ENCODE measurements at places on chromosomes 4 and X. TPM values are rescaled to one million over a fixed set of nuclear protein-coding genes. Genes with fewer than 3 reads are reported as not detected.

DNA sequence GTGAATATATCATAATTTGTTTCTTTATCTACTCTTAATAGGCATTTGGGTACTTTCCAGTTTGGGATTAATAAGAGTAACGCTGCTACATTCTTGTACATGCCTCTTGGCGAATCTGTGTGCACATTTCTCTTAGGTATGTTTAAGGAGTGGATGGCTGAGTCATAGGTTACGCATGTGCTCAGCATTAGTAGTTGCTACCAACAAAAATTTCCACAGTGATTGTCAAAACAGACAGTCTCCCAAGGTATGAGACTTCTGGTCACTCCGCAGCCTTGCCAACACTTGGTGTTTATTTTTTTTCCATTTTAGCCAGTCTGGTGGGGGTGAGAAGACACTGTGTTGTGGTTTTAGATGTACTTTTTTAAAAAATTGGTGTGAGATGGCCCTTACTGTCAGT, 44.6 kb downstream of the FGFBP1 start:
- DNase-seq = no peak

The RBM3 gene
- total RNA-seq = 169 TPM

DNA sequence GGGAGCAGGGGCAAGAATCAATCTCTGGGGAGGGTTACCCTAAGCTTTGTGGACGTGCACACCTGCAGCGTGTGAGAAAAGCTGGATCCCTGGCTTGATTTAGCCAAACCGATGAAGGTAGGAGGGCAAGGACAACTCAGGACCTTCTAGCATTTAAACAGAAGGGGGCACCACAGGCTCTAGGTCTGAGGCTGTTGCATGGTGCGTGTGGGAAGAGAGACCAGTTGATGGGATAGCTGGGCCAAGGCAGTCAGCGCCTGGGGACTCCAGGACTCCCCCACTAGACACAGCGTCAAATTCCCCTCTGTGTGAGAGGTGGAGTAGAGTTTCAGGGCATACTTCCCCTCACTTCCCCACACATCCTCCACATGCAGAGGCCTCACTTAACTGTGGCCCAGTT, 4.3 kb downstream of the GABRQ start:
- DNase-seq = no peak

The ZNF732 gene
- 0.14 TPM for total RNA-seq

DNA sequence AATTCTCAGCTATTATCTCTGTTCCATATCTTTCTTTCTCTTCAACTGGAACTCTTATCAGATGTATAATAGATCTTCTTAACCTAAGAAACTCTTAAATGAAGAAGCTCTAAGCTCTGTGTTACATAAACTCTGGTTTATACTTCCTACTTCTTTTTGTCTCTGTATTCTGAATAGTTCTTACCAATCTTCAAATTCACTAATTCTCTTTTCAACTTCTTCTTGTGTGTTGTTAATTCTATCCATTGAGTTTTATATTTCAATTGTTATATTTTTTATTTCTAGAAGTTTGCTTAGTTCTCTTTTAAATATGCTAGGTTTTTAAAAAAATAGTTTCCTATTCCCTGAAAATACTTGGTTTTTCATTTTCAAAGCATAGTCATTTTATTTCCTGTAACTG, 13.2 kb upstream of the MMAA start:
- no peak for DNase-seq

DNA sequence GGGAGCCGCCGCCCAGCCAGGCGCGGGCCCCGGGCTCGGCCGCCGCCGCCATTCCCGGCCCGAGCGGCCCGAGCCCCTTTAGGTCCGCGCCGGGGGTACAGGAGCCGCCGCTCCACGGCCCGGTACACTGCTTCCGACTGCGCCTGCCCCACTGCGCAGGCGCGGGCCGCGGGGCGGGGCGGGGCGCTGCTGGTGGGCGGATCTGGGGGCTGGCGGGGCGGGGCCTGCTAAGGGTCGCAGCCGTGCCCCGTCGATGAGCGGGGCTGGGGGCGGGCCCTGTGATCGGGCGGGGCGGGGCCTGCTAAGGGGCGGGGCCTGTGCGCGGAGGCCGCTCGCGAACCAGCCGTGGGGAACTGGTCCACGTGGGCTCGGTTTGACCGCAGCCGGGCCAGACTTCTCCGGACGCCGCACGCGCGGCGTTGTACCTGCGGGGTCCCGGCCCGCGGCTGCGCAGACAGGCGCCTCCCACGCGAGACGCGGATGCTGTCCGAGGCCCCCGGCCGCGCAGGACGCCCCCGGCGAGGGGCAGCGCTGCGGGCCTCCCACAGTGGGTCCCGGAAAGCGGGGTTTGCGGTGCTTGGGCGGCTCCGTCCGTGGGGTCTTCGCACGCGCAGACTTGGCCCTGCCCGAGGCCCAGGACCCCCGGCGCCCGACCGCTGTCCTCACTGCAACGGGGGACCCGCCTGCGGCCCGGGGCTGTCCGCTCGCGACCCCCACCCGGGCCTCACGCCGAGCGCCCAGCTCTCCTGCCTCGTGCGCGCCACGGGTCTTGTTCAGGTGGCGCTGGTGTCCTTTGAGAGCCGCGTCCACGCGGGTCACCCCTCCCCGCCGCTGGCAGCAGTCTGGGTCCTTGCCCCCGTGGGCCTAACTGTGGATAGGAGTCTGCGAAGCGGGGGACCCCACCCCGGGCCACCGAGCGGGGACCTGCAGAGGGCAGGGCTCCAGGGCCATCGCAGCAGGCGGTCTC, at the start of gene DGKQ:
Gene DGKQ (minus strand): TSS at position 139 of the 967 bp plus-strand sequence. CDS start 87 bp downstream, at position 52.
- DNase-seq = peak; percentile 81

The MSL3 gene
- 13.4 TPM for total RNA-seq

- no peak for DNase-seq
Observed at GRCh38 chr4:121706595-121707021, 9.8 kb upstream of the ANXA5 start.

DNA sequence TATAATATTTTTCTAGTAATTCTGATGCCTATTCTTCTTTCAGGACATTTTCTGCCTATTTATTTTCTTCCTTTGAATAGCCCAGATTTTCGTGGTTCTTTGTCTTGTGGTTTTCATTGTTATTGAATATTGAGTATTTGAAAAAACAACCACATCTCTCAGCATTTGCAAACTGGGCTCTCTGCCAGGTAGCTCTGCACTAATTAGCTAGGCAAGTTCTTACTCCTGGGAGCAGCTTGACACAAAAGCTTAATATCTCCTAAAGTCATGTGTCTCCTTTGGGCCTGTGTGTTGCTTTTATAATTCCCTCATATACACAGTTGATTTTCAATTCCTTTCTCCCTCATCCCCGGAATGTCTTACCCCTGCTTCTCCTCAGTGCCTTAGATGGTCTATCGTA, 413.5 kb upstream of the GRIA3 start:
- DNase-seq = no peak

DNA sequence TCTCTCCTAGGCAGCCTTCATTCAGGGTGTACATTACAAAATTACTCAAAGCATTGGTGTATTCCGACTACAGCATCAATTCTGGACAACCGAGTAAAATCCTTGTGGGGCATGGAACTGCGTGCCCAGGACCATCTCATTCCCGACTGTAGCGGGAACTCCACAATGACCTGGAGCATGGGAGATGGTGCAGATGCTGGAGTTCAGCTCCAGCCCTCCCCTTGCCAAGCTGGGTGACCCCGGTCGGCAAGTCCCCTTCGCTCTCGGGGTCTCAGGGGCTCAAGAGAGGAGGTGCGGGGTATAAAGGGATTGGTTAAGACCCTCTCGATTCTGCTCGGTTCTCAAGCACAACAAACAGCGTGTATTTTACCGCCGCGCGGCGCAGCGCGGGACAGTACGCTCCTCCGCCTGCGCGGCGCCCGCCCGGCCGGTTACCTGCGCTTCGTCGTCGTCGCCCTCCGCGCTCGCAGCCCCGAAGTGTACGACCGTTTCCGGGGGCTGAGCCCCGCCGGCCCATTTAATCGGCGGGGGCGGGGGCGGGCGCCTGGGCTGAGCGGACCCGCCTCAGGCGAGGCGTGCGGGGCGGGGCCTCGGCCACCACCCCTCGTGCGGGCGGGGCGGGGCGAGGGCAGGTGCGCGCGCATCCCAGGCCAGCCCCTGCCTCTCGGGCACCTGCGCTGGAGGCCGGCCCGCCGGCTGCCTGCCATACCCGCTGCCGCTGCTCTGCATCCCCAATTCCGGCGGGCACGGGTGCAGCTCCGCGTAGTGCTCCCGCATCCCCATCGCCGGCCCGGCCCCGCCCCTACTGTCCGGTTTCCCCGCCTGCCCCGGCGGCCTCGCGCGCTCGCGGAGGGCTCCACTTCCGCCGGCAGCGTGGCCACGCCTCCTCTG, at the start of gene G6PD:
Gene G6PD (minus strand): TSS at position 493 of the 891 bp plus-strand sequence. CDS start 691 bp downstream, outside the sequence.
- DNase-seq = peak; percentile 49

The IDH3G gene
- 122 TPM for total RNA-seq

DNA sequence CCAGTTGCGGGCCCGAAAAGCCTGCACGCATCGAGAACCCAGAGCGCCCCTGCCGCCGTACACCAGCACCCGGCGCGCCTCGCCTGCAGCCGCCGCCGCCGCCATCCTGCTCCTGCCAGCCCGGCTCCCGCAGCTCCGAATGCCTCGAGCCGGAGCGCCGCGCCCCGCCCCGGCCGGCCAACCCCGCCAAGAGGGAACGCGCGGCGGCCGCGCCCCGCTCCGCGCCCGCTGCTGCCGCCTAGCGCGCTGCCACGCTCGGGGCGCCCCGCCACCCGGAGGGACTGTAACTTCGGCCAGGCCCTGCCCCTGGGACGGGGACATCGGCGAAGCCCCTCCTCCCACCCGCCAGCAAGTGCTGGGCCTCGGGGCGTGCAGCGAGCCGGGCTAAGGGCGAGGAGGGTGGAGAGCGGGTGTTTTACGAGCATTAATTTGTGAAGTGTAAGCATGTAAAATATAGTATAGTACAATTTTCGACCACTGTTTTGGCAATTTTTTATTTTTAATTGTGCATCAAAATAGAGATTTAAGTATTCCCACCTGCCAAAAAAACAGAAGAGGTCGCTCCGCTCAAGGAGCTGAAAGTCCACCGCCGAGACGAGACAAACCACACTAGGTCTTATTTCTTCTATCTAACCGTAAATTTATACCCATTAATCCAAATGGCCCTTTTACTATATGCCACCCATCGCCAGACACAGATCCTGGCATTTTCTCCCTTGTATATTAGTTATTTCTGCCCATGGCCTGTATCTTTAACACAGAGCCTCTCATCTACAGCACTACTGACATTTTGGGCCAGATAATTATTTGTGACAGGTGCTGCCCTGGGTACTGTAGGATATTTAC, at the start of gene QDPR:
Gene QDPR (minus strand): TSS at position 141 of the 846 bp plus-strand sequence. CDS start 36 bp downstream, at position 105.
- DNase-seq = peak; percentile 54

The COX7B2 gene
- total RNA-seq = not detected

DNA sequence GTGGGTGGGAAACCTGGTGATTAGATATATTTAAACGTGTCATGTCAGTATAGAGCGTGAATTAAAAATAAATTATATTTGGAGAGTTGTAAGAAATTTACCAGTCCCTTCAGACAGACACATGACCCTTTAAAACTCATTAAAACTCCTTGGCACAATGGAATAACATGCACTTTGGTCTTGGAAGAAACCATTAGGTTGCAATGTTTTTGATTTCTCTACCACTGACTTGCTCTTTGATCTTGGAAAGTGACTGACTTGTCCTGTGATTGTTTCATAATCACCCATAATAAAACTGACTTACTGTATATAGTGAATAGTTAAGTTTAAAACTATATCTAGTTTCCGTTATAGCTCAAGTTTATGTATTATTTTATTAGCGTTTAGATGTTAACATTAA, 35.8 kb downstream of the FHL1 start:
- no peak for DNase-seq

- DNase-seq = peak; percentile 94
Observed at GRCh38 chr4:187209921-187210613, 486.4 kb upstream of the FAT1 start.

GRCh38 chrX:25020905-25021449, 5.2 kb upstream of the ARX start:
- no peak for DNase-seq

DNA sequence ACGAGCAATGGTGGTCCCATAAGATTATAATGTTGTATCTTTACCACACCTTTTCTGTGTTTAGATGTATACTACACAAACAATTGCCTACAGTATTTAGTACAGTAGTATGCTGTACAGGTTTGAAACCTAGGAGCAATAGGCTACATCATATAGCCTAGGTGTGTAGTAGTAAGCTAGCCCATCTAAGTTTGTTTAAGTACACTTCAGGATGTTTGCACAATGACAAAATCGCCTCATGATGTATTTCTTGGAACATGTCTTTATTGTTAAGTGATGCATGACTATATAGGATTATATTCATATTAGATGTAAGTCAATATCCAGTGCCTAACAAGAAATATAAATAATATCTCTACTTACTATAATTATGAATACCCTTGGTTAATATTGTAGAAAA, 104.6 kb downstream of the SLC10A6 start:
- no peak for DNase-seq

The IL9R gene
- total RNA-seq = 0.23 TPM

DNA sequence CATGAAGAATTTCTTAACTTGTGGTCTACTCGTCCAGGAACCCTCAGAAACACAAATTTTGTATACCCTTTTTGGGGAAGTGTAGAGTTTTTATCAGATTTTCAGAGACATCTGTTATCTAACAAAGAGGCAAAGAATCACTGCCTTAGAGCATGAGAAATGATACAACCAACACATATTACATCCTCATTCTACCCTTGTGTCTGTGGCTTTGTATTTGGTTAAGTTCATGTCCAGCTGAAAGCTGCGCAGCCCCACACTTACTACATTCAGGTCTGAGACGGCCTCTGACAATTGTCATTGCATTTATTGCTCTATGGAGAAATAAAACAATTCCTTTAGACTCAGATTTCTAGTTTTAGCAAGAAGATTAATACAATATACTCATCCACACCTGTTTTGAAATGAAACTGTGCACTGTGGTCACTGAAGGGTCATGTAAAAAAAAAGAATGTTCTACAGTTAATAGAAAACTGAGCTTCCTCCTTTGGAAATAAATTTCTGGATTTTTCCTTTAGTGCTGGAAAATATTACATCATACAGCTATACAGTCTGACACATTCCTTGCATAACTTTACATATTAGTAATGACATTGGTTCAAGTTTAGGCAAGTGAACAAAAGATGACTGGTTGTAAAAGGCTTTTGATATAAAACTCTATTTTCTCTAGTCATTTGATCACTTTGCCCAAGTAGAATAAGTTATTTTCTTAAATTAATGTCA, 39.8 kb downstream of the GLRB start:
- DNase-seq = no peak

GRCh38 chr4:114385195-114385985, 213.2 kb upstream of the UGT8 start:
- DNase-seq = no peak

The ADGRG4 gene
- total RNA-seq = not detected

The PHF8 gene
- 139 TPM for total RNA-seq

DNA sequence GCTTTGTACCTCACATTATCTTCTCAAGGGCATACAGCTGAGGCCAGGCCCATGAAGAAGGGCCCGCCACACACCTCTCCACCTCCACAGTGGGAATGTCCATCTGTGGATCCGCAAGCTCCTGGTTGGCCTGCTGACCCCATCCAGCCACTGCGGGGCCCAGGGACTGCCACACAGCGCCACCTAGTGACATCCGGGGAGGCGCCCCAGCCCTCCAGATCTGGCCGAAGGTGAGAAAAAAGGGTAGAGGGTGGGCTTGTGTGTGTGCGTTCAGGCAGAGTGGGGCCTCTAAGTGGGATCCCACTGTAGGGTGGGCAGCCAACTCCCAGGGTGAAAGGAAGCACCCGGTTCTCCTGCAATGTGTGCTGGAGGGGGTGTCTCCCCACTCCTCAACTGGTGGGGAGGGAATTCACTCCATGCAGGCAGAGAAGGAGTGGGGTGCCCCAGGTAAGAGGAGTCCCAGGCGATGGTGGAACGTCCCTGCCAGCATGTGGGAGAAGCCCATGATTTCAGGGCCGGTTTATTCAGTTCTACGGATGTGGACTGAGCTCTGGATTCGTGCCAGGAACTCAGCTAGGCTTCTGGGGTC, 117.3 kb downstream of the ENPP6 start:
- no peak for DNase-seq

The CT83 gene
- 5.6 TPM for total RNA-seq

Measured in prostate gland (tissue), 2 donors.